Stimulated activated CD4-positive, alpha-beta T cell treated with anti-CD3 and anti-CD28 coated beads, TNF-alpha, amount 100 ng/mL, for 4 hours (primary cell): ENCODE measurements at places on chromosomes 5 and 9.

GRCh38 chr5:141788296-141788970 is 89.8 kb downstream of the PCDH1 start:
- DNase-seq: no peak

DNA sequence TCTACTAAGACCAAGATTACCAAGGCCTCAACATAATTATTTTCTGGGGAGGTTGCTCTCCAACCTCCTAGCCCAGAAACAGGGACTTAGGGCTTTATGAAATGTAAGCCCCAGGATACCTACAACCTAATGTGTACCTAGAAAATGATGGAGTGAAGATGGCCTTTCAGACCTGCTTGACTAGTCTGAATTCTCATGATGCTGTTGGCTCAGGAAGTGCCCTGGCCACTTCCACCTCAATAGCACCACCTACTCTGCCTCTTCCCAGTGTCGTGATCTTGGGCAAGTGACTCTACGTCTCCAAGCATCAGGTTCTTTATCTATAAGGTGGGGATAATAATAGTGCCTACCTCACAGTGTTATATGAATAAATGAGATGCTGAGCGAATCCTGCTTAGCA is 57.9 kb upstream of the GARNL3 start:
- DNase-seq: no peak

- DNase-seq: no peak
Measured at GRCh38 chr5:64292611-64293215, 127.1 kb downstream of the RNF180 start.

- DNase-seq: no peak
Measured at GRCh38 chr5:55667938-55668337, 44.2 kb downstream of the SLC38A9 start.

- DNase-seq: no peak
Measured at GRCh38 chr5:4205398-4205797, 609.8 kb downstream of the IRX1 start.

DNA sequence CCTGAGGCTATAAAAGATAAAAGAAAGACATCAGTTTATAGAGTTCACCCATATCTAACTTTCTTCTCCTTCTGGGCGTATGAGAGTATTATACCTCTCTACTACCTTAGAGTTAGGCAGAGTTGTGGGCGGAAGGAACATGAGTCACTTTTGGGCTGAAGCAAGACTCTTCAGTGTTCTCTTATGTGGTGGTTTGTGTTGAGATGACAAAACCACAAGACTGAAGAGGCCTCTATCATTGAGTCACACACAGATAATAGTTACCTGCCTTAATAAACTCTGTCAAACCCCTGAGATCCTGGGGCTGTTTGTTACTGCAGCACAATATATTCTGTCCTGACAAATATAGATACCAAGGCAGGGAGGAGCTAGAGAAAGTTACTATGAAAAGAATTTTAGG is 184.2 kb downstream of the EFNA5 start:
- DNase-seq: peak; percentile 2

- no peak for DNase-seq
Measured at GRCh38 chr5:151034422-151035379, 14.3 kb downstream of the GPX3 start.

DNA sequence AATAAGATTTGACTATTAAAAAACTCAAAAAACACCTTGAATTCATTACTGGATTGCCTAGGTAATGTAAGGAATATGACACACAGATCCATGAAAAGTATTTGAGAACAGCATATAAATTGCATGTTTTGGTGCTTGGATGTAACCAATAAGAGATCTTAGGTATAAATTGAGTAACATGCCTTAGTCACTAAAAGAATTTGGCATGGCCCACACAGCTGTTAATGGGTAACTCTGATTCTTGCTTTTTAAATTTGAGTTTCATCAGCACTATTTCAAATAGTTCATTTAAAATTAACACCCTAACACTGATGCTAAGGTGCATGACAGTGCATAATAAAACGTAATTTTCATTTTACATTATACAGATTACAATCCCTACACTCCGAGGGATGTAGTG is 779.3 kb upstream of the WWC1 start:
- no peak for DNase-seq

DNA sequence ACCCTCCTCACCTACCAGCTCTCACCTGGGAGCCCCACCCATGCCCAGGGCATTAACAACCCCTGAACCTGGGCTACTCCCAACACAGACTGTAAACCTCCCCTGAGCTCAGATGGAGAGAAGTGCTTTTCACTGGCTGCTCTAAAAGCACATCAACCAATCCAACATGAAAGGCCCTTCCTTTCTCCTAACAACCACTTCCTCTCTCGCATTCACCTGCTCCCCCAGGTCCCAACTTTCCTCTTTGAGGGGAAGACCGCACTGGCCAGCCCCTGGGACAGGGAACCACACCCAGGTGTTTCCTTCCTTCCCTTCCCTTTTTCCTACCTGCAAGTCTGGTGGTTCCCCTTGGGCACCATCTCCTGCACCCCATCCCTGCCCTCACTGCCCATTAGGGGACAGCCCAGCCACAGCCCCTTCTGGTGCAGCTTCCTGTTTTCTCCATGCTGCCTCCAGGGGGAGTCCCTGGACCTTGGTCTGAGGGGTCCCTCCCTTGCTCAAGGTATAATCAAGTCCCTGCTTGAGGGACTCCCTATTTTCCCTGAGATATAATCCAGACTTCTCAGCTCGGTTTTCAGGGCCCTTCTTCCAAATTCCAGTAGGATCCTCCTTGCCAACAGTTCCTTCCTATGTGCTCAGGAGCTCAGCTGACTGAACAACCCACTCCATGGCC is 30.5 kb upstream of the DAB2IP start:
- no peak for DNase-seq

GRCh38 chr5:147704544-147704943 is 78.0 kb downstream of the JAKMIP2 start:
- DNase-seq: no peak

DNA sequence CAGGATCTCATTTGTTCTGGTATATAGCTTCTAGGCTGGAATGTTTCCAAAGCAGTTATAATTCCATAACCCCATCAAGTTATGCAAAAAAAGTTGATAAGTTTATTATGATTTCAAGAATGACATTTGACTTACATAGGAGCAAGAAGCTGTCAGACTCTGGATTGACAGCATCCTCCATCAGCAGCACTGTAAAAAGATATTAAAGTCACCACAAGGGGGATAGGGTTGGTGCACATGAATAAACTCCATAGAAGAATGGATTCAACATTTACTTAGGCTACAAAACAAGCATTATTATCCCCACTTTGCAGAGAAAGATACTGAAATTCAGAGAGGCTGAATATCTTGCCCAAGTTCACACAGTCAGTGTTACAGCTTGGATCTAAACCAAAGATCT is 208.9 kb upstream of the SLC30A5 start:
- no peak for DNase-seq

DNA sequence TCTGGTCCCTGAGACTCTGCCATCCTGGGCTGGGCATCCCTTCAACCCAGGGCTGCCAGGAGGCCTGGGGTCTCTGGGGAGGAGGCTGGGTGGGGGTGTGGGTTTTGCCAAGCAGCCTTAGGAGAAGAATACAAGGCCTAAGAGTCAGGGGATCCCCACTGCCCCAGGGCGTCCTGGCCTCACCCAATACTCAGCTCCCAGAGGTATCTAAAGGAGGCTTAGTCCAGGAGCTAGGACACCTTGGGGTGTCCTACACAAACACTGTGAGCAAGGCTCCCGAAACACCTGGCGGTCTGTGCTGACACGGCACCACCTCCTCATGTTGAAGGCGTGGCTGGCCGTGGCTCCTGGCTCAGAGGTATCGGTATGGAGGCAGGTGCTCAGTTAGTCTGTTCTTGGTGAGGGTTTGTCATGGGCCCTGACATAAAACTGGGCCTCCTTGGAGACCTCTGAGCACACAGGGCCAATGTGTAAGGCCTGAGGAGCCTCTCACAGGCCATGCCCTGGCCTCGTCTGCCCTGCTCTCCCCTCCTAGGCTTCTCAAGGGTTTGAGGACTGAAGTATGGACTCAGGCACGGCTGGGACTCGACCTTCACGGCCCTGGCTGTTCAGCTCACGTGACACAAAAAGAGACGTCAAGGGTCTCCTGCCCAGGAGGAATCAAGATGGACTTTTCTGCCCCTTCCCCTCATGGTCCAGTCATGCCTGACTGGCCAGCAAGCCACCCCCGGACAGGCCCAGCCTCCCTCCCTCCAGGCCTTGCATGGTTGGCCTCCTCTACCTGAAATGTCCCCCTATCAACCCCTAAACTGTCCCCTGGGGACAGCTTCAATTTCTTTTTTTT is 277.3 kb downstream of the FSTL4 start:
- no peak for DNase-seq

- DNase-seq: no peak
Measured at GRCh38 chr5:141904551-141904950, 19.1 kb upstream of the DELE1 start.

- no peak for DNase-seq
Measured at GRCh38 chr5:180607861-180608571, 16.7 kb upstream of the SCGB3A1 start.

- no peak for DNase-seq
Measured at GRCh38 chr9:135281791-135282737, 194.6 kb downstream of the OLFM1 start.

DNA sequence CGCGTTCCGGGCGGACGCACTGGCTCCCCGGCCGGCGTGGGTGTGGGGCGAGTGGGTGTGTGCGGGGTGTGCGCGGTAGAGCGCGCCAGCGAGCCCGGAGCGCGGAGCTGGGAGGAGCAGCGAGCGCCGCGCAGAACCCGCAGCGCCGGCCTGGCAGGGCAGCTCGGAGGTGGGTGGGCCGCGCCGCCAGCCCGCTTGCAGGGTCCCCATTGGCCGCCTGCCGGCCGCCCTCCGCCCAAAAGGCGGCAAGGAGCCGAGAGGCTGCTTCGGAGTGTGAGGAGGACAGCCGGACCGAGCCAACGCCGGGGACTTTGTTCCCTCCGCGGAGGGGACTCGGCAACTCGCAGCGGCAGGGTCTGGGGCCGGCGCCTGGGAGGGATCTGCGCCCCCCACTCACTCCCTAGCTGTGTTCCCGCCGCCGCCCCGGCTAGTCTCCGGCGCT is at the start of gene DAPK1:
DAPK1 (plus strand) TSS at position 264 of the 442 bp plus-strand sequence. CDS start 1,211 bp downstream, outside the sequence.
- DNase-seq: no peak

- no peak for DNase-seq
Measured at GRCh38 chr5:37601163-37601562, 222.0 kb downstream of the WDR70 start.

DNA sequence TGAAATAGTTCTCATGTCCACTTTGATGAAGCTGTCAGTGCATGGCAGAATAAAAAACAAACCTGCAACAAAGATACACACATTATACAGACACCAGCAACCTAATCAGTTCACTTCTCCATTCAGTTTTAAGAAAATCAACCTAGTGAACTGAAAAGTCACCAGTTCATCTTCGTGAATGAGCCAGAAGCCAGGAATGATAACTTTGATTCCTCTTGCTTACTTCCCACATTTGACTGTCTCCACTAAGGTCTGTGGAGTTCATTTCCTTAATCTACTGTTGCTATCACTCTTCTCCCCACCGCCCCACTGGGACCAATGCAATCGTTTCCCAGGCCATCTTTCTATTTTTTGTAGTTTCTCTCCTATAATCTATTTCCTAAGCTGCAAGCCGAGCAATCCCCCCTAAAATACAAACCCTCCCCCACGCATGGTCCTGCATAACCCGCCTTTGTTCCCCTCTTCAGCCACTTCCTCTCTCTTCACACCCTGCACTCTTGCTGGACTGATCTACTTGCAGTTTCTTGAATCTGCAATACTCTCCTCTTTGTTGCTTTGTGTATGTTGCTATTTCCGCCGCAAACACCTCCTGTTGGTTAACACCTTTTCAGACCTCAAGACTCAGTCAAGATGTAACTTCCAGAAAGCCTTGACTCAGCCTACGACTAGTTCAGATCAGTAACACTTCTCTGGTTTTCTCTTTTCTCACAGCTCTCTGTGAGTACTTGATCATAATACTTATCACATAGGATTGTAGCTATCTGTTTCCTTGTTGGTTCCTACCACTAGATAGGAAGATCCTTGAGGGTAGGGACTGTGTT is 16.6 kb downstream of the STOM start:
- no peak for DNase-seq

- no peak for DNase-seq
Measured at GRCh38 chr5:130710596-130710995, 454.5 kb downstream of the HINT1 start.

- DNase-seq: peak; percentile 11
Measured at GRCh38 chr5:151740336-151740942, 18.0 kb downstream of the ATOX1 start.

GRCh38 chr5:135230251-135230925 is 168.6 kb downstream of the MACROH2A1 start:
- DNase-seq: no peak

DNA sequence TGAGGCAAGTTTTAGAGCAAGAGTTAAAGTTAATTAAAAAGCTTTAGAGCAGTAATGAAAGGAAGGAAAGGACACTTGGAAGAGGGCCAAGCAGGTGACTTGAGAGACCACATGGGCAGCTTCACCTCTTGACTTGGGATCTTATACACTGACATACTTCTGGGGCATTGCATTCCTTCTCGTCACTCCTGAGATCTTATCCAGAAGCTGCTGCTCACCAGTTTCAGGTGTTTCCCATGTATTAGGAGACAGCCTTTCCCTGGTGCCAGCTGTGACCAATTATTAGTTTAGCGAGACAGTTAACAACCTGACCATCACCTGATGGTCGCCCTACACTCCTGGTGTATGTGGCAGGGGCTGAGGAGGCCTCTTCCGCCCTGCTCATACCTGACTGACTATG is 382.1 kb downstream of the KDM4C start:
- DNase-seq: no peak

- no peak for DNase-seq
Measured at GRCh38 chr5:76790632-76791290, 28.1 kb upstream of the F2RL1 start.

DNA sequence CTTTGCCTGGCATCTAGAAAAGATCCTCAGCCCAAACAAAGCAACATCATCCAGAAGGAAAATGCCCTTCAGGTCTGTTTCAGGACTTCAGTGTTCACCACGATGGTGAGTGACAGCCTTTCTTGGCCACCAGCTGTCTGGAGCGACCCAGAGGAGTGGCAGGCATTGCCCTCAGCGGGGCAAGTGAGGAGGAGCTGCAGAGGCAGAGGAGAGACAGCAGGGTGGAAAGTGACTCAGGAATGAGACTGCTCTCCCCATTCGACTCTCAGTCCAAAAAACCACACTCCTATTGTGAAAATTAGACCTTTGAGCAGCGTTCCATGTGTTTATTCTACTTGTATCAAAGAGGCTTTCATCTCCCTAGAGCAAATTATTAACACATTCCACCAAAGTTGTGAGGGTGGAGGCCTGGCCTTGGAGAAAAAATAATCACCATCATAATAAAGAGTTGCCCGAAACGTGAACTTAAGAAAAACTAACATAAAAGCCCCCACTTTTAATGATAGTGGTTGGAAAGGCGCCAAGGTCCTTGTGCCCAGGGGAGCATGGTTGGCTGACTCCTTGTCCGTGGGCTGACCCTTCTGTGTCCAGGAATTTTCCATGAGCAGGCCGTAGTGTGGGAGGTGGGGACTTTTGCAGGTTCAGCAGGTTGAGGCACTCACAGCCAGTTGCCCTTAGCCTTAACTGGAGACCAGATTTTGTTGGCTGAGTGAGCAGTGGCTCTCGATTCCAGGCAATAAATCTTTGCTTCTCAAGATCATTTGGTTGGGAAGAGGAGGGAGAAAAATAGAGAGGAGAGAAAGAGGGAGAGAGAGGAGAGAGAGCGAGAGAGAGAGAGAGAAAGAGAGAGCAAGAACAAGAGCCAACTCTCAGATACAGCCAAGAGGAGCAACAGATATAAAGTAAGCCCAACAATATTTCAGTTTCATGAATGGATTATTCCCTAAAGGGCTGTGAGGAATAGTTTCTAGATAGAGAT is 125.9 kb upstream of the ANKRD55 start:
- no peak for DNase-seq

- DNase-seq: no peak
Measured at GRCh38 chr5:103452666-103453065, 109.9 kb downstream of the NUDT12 start.
